ENCODE measurements at places on chromosomes 5 and 9.
A peak's percentile ranks its signal among the peaks of the same experiment; 100 is the strongest.

DNA sequence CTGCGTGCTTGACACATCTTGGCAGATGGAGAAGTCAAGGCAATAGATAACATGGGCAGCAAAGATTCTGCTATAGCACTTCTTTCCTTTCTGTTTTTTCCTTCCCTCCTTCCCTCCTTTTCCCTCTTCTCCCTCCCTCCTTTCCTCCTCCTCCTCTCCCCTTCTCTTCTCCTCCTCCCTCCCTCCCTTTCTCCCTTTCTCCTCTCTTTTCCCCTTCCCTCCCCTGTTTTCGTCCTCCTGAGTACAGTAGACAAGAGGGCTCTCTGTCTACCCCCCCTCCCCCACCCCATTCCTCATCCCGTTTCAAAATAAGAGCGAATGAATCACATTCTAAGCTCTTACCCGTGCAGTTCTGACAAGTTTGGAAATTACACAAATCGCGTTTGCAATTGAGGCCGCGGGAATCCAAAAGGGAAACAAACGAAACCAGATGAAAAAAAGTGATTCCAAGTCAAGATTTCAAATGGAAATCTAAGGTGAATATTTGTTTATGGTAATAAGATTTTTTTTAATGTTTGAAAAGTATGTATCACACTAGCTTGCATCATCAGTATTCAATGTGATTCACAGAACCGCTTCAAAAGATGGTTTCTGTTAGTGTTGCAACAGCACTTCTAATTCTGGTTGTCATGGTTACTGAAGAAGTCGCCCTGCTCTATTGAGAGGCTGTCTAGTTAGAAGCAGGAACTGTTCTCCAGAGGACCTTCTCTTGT lies 1.3 kb downstream of the NIM1K start:
- DNase-seq = peak; percentile 34

DNA sequence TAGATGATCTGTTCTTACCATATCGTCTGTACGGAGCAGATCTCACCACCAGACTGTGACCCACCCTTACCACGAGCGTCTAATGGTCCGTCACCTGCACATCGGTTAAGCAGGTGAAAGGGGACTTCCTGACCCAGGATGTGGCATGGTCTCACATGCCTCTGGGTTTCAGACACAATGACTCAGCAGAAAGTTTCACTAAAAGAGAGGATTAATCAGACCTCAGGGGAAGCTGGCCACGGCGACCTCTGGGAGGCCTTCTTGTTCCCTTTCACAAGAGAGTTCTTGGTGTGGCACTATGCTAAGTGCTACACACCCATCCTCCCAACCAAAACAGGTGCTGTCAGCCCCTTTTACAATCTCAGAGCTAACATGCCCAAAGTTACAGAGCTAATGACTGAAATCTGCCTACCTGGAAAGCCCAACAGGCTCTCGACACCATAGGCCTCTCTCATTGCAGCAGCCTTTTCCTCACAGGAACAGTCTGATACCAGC lies 41.6 kb downstream of the ADAMTS12 start:
- peak; percentile 3 for DNase-seq

GRCh38 chr9:110066929-110067716 lies 140.8 kb downstream of the C9orf152 start:
- no peak for DNase-seq

DNA sequence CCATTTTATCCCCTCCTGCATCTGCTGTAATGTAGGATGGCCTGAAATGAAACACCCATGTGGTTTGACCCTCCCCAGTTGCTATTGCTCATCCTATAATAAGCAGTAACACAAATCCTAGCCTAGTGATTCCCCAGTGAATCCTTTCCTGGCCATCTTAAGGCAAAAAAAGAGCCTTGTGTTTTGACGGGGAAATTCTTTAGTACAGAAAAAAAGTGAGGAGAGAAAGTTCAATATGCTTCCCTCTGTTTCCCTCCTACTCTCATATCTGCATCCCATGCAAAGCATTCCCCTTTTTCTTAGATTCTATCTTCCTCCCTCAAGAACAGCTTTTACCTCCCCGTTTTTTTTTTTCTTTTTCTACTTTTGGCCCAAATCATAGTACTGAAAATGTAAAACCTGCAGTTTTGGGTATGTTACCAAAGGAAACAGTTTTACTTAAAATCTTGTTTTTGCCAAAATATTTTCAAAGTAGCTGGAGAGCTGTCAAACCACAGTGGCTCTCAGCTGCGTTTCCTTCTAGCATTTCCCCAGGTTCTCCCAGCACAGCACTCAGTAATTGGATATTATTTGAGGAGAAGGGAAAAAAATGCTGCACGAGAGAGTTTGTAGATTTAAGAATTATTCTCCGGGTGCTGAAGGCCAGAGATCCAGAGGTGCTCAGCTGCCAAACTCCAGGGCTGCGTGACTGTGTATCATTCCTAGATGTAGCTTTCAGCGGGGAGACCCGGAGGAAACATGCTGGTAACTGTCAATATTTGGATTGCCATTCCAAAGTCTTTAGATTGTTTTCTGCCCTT lies 321.4 kb downstream of the NPR3 start:
- DNase-seq = no peak

DNA sequence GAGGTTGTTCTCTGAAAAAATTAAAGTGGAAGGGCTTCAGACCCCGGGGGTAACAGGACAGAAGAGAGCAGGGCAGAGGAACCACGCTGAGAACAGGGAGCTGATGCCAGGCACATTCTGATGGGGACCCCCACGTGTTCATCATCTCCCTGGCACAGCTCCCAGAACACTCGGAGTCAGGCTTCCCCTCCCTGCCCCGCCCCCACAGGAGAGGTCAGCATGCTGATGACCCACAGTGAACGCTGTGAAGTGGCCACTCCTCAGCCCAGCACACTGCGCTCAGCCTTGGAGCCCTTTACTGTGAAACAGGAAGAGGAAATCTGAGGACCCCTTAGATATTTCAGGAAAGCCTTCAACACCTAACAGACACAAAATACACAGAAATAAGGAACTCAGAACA lies 16.4 kb downstream of the RETREG1 start:
- DNase-seq = no peak

GRCh38 chr5:29122306-29122705 lies 2071.2 kb upstream of the CDH6 start:
- no peak for DNase-seq

GRCh38 chr9:137756045-137756744 lies 121.4 kb upstream of the CACNA1B start:
- no peak for DNase-seq

Measured in HepG2 (cell line).